ENCODE measurements at places on chromosomes 2 and 18.

DNA sequence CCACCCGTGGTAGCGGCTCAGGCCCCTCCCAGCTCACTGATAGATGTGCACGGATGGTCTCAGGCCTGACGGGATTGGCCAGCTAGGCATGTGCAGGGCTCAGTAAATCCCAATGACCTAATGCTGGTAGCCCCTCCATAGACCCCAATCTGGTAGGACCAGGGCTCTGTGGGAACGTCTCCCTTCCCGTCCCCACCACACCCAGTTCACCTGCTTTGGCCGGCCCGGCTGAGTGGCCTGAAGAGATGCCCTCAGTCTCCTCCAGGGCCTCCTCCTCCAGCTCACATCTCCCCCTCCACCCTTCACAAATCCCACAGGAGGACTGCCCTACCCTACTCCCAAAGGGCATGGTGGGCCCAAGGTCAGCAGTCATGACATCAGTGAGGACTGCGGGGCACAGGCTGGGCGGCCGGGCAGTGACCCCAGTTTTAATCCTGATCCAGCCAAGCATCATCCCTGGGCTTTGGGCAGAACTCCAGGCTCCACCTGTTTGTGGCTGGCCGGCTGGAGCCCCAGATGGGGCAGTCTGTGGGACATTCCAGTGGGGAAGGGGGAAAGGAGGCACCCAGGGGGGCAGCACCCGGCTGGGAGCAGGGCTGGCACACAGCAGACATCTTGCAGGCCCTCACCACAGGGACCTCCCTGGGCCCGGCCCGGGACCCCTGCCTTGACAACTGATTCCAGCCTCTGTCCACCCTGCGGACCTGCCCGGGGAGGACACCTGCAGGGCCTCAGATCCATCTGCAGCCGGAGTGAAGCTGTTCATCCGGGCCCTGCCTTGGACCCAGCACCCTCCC lies 2.3 kb downstream of the KIF1A start:
- no peak for DNase-seq

- peak; percentile 6 for DNase-seq
These were observed 171.8 kb downstream of the ICOS start for GRCh38 chr2:204108330-204108751.

DNA sequence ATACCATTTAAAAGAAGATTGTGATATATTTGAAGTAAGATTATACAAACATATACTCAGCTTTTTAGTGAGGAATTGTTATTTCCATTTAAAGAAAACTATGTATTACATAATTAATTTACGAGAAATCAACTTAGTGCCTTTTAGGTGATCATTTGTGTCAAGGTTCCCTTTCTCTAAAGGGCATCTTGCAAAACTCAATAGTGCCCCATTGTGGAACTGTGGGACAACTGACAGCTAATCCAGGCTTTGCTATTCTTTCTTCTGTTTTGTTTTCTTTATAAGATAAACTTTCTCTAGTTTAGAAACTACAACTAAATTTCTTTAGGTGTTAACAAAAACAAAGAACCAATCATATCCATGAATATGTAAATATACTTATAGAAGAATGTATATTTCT lies 24.3 kb upstream of the VIT start:
- peak; percentile 69 for DNase-seq

DNA sequence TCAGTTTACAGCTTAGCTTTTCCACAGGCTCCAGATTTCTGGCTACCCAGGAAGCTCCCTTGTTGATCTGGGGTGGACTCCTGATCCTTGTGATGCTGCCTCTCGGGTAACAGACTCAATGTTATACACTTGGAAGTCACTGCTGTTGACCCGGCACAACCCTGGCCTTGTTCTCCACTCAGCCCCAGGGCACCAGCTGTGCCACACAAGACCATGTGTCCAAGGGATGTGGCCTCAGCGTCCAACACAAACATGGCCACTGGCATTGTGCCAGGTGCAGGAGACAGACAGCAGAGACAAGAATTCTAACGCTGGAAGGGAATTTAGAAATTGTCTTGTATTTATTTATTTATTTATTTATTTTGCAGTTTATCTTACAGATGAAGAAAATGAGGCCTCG lies 39.0 kb upstream of the PPP4R1 start:
- no peak for DNase-seq

DNA sequence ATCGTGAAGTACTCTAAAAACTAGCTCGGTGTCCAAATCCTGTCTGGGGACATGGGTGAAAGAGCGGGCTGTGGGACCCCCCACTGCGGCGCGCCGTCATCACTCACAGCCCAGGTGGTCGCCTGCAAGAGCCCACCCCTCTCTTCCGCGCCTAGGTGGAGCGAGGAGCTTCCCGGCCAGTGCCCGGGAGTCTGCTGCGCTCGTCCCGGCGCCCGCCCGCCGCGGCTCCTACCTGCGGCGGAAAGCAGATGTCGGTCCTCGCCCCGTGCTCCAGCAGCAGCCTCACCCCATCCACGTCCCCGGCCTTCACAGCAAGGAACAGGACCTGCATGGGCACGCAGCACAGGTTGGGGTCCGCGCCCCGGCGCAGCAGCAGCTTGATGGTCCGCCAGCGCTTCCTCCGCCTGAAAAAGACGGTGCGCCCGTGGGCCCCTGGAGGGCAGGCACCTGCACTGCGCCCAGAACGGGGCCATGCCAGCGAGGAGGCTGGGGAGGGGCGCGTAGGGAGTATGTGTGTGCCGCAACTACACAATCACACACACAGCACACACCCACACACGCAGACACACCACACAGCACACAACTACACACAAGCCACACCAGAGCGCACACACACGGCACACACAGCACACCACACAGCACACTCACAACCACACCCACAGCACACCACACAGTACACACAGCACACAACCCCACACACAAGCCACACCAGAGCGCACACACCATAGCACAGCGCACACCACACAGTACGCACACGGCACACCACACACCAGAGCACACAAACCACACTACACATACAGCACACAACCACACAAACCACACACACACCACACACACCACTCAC lies 37.4 kb downstream of the ANKMY1 start:
- DNase-seq: no peak

GRCh38 chr18:36467614-36468013 lies 170.1 kb downstream of the FHOD3 start:
- no peak for DNase-seq

GRCh38 chr2:52113338-52113737 lies 1081.4 kb upstream of the NRXN1 start:
- no peak for DNase-seq

DNA sequence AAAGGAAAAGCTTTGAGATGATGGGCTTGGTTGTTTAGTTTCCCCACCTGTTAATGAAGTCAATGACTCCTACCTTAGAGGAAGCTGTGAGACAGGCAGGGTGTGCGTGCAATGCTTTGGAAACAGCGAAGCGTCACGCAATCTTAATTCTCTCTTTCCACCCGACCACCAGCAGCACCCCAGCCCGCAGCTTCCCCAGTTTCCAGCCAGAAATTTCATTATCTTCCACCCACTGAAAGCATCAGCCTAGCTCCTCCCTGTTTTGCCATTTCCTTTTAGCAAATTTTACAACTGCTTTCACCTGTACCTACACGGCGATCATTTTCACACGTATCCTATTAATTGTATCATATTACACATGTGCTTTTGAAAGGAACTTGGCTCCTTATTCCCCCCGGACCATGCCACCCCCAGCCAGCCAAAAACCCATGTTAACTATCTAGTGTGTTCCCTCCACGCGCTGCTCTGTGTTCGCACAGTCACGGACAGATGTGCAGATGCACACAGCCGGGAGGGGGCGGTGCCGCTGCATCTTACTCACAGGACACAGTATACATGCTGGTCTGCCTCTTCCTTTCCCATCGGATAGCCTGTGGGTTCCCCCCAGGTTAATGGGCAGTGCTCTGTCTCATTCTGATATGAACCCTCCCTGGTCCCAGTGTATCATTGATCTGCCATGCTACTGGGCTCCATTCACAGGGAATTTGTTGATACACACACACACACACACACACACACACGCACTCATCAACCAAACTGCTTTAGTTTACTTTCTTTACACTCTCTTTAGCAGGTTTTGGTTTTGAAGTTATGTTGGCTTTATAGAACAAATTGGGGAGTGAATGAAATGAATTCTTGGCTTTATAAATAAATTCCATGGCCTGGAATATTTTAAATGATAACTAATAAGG lies 22.4 kb downstream of the CYP27C1 start:
- peak; percentile 65 for DNase-seq

DNA sequence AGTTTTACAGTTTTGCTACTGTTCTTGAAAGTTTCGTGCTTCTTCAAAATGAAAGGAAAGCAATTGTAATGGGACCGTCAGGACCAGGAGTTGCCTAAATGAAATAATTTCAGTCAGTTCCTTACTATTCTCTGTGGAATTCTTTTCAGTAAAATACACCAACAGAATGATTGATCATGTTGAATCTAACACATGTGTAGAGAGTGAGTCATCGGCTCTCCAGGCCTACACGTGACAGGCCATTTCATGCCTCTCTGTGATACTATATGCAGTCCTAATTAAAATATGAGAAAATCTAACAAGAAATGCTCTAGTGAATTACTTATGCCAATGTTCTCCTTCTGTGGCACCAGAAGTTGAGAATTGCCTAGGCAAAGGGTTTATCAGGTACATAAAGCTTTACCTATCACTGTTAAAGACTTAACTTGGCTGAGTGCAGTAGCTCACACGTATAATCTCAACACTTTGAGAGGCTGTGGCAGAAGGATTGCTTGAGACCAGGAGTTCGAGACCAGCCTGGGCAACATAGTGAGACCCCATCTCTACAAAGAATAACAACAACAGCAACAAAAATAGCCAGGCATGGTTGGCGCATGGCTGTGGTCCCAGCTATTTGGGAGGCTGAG lies 199.4 kb downstream of the LRRTM1 start:
- no peak for DNase-seq

DNA sequence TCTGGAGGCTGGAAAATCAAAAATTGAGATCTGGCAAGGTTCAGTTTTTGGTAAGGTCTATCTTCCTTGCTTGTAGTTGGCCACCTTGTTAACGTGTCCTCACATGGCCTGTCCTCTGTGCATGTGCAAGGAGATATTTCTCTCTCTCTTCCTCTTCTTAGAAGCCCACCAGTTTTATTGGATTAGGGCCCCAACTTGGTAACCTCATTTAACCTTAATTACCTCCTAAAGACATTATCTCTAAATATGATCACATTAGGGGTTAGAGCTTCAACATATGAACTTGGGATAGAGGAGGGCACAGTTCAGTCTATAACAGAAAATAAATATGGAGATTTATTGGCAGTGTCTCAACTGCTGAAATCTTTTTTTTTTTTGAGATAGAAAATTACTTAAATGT lies 19.6 kb upstream of the RND3 start:
- DNase-seq: no peak

DNA sequence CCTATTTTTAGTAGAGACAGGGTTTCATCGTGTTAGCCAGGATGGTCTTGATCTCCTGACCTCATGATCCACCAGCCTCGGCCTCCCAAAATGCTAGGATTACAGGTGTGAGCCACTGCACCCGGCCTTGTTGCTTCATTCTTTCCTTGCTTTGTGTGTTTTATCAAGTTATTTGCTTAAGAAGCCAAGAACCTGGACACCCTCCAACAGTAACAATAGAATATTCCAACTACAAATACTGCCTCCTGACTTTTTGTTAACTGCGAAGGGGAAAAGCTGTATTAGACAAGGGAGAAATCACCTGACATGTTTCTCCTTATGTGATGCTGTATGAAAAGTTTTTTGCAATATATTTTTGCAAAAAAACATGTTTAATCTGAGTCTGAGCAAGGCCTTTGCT lies 297.2 kb downstream of the NCKAP5 start:
- peak; percentile 39 for DNase-seq

GRCh38 chr2:172252154-172252553 lies 149.5 kb upstream of the DLX2 start:
- no peak for DNase-seq

GRCh38 chr2:217327953-217328621 lies 468.2 kb upstream of the TNP1 start:
- DNase-seq: no peak

DNA sequence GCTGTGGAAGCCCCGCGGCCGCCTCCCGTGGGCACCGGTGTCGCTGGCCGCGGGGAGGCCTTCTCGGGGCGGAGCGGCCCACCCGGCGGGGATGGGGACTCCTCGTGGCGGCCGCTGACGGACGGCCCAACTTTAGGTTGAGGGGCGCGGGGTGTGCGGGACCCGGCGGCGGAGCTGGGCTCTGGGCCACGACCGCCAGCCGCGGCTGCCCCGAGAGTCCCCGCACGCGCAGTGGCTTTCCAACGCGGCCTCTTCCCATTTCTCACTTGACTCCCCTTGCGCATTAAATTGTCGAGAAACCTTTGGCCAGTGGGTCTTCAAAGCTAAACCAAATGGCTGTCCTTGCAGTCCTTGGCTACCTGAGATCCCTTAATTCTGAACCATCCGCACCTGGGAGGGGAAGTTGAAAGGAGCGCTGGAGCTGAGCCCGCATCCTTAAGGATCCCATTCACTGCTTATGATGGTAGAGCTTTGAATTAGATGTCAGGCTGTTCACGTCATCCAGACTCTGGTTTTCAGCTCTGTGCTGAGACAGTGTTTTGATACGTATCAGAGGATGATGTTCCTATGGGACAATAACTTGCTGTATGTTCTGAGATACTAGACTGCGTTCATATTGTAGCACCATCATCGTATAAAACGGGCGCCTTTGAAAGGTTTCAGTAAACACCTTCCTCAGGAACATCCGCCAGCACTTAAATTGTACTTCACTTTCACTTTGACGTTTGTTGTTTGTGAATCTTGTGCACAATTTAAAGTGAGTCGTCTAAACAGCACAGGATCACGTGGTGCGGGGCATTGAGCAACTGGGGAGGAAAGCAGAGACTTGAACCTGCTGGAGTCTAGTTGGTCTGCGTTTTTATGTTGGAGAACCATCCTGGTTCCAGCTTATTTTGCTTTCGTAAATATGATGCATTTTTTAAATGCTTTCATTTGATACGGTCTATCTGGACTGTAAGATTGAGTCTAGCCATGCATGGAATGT lies 874 bp downstream of the CLIP4 start:
- peak; percentile 60 for DNase-seq

GRCh38 chr18:37393945-37394609 lies 171.5 kb downstream of the CELF4 start:
- peak; percentile 10 for DNase-seq

DNA sequence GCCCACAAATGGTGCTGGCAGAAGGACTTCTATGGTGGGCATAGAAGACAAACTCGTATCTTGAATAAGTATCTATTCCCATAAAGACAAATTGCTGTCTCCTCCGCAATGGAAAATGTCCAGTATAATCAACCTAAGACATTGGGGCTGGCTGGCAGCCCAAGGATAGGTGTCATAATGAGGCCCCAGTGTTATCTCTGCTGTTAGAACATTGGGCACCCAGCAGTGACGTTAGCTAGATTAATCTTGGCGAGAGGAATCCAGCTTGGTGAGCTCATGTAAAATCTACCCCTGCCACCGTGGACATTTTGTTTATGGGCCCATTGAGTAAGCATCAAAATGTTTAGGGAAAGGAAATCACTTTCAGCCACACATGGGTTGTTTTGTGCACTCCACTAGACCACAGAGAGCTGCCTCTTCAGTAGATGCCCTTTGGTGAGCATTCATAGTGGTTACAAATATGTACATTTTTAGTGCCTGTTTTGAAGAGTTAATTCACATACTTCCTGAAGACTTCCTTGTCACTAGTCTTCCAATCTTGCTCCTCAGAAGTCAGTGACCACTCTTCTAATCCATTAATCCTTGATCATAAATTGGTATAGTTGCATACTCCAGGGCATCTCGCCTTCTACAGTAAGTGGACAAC lies 48.2 kb upstream of the KDM3A start:
- no peak for DNase-seq
